Naive thymus-derived CD4-positive, alpha-beta T cell (primary cell): ENCODE measurements at places on chromosomes 11 and 22. TPM values are rescaled to one million over a fixed set of nuclear protein-coding genes. Genes with fewer than 3 reads are reported as not detected.

Gene OPCML
- not detected for polyA plus RNA-seq

Gene C11orf86
- not detected for polyA plus RNA-seq

Gene OR8H3
- not detected for polyA plus RNA-seq

Gene IL18
- polyA plus RNA-seq, result not detected

Gene CCDC81
- polyA plus RNA-seq, result not detected

Gene GGTLC3
- polyA plus RNA-seq, result not detected

Gene CD3D
- 1,287 TPM for polyA plus RNA-seq

Gene SHANK2
- not detected for polyA plus RNA-seq

Gene PSMA1
- polyA plus RNA-seq, result 128 TPM

Gene OR8H1
- polyA plus RNA-seq, result not detected

Gene HTR3B
- not detected for polyA plus RNA-seq

Gene DEUP1
- not detected for polyA plus RNA-seq

Gene IL17REL
- polyA plus RNA-seq, result not detected

Gene OR2AG2
- not detected for polyA plus RNA-seq

Gene C11orf65
- polyA plus RNA-seq, result 0.61 TPM

Gene TUBA8
- polyA plus RNA-seq, result 0.39 TPM

Gene CFAP300
- not detected for polyA plus RNA-seq

Gene OR5I1
- not detected for polyA plus RNA-seq

Gene GSC2
- not detected for polyA plus RNA-seq

Gene MAFF
- 1.6 TPM for polyA plus RNA-seq

Gene OR8K3
- not detected for polyA plus RNA-seq

Gene DNAJB7
- 0.10 TPM for polyA plus RNA-seq

Gene CCDC85B
- 59.0 TPM for polyA plus RNA-seq

Gene GLB1L3
- polyA plus RNA-seq, result 2.8 TPM

Gene YAP1
- polyA plus RNA-seq, result not detected

Gene WNT11
- polyA plus RNA-seq, result not detected

Gene MOGAT2
- polyA plus RNA-seq, result not detected

Gene ANO1
- not detected for polyA plus RNA-seq

Gene MYEOV
- polyA plus RNA-seq, result not detected

Gene ENTHD1
- polyA plus RNA-seq, result 0.19 TPM

Gene MS4A14
- polyA plus RNA-seq, result not detected

Gene CNGA4
- polyA plus RNA-seq, result not detected

Gene PKNOX2
- polyA plus RNA-seq, result not detected

Gene OR5P2
- not detected for polyA plus RNA-seq

Gene NFAM1
- 0.06 TPM for polyA plus RNA-seq

Gene C22orf31
- polyA plus RNA-seq, result not detected

Gene GNAZ
- not detected for polyA plus RNA-seq

Gene MMP10
- polyA plus RNA-seq, result not detected

Gene PRAME
- polyA plus RNA-seq, result not detected

Gene OR8A1
- not detected for polyA plus RNA-seq

Gene FOLR2
- not detected for polyA plus RNA-seq

Gene APOC3
- not detected for polyA plus RNA-seq
